ENCODE measurements at places on chromosomes 1 and 21.

- DNase-seq: no peak
These were observed 113.9 kb downstream of the ADSS2 start for GRCh38 chr1:244337839-244338238.

DNA sequence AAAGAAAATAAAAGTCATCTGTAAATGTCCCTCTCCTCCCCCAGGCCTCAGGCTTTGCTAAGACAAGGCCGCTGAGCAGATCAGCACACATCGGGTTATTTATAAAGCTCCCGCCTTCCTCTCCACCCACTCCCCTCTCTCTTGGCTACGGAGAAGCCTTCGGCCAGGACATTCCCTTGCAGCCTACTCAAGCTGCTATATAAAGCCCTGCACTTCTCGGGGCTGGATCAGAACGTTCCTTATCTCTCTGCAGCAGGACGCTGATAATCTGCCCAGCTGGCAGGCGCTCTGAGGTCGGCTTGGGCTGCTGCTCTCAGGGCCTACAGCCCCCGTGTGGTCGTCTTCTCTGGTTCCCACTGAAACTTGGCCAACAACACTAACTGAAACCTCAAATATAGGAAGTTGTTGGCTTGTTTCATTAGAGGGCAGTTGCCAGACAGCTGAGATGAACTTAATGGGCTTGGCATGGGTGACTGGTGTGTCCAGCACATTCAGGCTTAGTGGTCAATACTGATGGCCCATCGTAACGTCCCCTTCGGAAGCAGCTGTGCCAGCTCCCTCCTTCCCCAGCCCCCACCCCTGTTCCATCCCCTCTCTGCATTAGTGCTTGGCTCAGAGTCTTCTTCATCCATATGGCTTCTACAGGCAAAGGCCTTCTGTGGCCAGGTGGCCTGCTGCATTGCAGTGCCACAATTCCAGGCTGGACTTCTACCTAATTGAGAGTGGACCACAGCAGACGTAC is 64.6 kb downstream of the IER5 start:
- DNase-seq: peak; percentile 92

DNA sequence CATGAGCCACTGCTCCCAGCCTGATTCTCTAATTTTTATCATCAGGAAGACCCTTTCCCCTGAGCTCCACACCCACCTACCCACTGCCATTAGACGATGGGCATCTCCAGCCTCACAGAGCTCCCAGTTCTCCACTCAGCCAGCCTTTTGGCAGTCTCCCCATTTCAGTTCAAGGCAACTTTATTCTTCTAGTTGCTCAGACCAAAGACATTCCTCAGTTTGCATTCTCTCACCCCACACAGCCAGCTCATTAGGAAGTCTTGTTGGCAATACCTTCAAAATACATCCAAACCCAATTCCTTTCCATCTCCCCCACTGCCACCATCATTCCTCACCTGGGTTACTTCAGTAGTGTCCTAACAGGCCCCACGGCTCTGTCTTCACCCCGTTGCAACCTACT is 53.4 kb upstream of the COX20 start:
- no peak for DNase-seq

- DNase-seq: no peak
These were observed 2.4 kb downstream of the PLPPR4 start for GRCh38 chr1:99266726-99267125.

DNA sequence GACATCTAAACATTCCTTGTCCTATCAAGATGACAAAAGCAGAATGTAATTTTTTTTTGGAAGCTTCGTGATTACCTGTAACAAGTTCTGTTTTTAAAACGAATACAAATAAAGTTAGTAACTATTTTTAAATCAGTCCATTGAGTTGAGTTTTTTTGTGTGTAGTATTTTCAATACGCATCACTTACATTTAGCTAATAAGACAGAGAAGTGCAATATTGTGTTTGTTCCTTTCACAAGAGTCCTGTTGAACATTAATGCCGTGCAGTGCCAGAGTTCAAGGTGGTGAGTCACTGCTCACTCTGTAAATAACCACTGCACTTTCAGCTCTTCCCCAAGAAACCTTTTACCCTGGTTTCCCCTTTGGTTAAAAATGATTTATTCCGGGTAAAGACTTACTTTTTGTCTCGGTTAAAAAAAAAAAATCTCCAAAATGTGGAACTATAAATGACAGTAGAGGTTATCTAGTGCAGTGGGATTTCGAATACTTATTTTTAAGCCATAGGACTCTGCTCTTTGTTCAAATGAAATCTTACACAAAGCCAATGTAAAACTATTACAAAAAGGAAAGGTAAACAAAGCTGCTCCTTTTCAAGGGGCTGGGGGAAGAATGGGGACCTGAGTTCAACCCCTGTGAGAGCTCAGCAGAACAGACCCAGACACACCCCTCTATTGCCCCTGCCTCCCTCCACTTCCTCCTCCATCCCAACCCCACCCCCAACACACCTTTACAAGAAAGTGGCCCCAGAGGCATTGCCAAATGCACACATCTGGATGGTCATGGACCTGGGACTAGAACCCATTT is 14.8 kb upstream of the NCMAP start:
- DNase-seq: no peak

DNA sequence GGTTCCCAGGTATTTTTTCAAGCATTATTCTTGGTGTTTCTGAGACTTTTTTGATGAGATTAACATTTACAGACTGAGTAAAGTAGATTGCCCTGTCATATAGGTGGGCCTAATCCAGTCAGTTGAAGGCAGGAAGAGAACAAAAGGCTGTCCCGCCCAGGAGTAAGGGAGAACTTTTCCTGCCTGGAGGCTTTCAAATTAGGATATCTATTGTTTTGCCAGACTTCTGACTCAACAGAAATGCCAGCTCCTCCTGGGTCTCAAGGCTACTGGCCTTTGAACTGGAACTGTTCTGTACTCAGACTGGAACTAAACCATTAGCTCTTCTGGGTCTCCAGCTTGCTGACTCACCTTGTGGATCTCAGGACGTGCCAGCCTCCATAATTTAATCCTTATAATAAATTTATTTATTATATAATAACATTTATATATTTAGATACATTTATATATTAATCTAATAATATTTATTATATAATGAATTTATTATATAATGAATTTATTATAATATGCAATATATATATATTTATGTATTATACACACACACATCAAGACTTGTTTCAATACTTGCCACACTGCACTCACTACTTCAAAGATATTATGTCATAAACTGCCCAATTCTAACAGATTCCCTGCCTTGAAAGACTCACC is 510.8 kb upstream of the B3GALT2 start:
- DNase-seq: no peak

DNA sequence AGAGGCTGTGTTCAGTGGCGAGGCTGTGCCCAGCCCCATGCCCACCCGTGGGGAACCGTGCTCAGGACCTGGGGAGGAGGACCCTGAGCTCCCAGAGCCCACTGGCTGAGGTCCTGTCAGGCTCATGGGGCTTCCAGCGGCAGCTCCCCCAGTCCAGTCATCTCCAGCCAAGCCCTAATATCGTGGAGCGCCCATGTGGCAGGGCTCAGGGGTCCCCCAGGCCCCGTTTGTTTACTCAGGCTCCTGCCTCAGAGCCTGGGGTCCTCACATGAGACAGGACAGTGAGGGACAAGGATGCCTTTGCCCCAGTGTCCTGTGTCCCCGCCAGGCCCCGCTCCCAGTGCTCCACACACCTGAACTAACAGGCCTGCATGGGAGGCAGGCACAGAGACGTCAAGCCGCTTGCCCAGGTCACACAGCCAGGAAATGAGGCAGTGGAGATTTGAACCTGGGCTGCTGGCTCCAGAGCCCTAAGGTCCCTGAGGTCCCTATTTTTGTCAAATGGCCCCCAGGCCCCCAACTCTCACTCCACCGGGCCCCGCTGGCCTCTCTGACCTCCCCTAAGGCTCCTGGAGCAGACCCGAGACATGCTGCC is 100.7 kb upstream of the ACTRT2 start:
- no peak for DNase-seq

- no peak for DNase-seq
These were observed 149.2 kb downstream of the ST6GALNAC5 start for GRCh38 chr1:77016386-77016985.

- DNase-seq: no peak
These were observed 171.0 kb downstream of the PGBD5 start for GRCh38 chr1:230255116-230255515.

DNA sequence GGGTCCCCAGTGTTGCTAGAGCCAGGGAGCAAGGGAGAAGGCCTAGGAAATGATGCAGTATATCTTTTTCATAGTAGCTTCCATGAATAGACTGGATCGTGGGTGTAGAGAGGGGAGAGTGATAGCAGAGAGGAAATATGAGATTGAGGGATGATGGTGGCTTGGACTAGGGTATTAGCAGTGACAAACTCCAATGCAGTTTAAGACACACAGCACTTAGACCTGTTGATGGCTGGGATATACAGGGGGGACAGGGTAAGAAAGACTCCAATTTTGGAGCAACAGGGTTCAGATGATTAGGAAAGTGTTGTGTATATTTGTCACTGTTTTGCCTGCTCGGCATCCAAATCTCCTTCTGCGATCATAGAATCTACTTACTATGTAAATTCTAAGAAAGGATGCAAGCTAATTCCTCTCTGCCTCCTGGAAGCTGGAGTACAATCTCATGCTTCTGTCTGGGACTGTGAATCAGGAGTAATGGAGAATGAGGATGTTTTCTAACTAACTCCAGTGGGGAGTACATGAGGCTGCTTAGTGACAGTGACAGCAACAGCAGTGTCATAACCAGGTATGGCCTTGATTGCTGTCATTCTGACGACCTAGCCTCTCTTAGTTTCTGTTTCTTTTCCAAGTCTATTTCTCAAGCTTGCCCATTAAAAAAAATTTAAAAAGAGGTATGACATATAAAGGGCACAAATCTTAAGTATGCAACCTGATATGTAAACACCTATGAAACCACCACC is 47.5 kb downstream of the SYDE2 start:
- no peak for DNase-seq

DNA sequence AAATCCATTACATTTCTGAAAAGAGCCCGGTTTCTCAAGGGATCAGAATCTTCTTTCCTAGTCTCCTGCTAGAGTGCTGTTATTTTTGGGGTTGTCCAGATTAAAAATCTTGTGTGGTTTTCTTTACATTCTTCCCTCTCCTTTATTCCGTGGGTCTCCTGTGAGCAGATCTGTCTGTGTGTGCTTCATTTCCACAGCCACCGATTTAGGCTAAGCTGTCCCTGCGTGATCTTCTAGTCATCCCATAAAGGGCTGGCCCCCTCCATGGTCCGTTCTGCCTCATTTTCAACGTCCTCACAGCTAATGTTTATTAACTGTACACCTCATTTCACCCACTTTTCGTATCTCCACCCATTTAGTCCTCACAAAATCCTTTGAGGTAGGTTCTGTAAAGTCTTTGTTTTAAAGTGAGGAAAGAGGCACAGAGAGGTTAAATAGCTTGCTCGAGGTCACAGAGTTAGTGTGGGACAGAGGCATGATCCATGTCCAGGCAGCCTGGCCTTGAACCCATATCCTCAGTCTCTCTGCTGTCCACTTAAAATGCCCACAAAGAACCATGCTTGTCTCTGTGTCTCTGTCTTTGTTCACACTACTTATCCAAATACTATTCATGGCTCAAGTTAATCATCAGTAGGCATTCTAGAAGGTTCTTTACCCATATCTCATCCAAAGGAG is 38.2 kb upstream of the KIF1B start:
- no peak for DNase-seq

DNA sequence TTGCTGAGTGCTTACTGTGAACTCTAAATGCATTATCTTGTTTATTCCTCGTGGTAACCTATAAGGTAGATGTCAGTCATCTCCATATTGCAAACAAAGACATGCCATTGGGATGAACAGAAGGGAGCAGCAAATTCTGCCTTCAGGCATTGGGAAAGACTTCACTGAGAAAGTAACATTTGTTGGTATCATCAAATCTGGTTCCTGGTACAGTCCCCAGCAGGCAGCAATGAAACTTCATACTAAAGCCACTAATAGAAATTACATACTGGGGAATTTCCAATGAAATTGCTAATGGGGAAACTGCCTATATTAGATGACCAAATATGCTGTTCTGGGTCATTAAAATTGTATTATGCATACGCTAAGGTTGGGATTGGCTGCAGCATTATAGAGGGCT is 47.3 kb upstream of the ST6GALNAC5 start:
- no peak for DNase-seq

- no peak for DNase-seq
These were observed 2.4 kb upstream of the SH3D21 start for GRCh38 chr1:36303650-36304360.

DNA sequence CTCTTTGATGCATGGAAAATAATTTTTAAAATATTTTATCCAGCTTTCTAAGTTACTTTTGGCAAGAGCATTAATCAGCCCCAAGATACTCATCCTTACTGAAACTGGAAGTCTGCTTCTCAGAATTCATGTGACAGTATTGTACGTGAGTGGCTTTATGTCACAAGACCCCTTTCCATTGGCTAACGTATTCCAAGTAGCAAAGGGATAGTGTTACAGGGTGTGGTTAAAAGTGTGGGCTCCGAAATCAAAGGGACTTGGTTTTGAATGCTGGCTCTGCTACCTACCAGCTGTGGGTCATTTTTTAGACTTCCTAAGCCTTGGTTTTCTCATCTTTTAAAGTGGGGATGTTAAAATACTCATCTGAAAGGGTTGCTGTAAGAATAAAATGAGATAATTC is 91.7 kb downstream of the RHOU start:
- DNase-seq: no peak

- no peak for DNase-seq
These were observed 102.5 kb upstream of the LYPLAL1 start for GRCh38 chr1:219071209-219071608.

DNA sequence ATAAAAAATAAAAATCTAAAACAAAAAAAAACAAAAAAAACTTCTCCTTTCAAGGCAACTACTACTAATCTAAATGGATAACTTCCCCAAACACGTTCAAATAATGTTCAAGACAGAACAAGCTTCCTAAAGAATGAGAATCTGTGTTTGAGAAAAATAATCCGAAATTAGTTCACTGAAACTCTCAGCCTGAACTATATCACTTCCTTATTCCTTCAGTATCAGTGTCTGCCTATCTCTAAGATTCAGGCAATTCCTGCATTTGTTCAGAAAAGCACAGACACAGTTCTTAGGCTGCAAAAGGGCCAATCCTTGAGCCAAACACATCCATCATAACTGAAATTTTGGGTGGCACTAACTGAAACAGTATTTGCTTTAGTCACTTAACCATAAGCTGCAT is 22.4 kb downstream of the DSTYK start:
- no peak for DNase-seq

Measured in coronary artery (tissue), 2 donors.